ENCODE measurements at places on chromosomes 16 and 17. TPM values are rescaled to one million over a fixed set of nuclear protein-coding genes. Genes with fewer than 3 reads are reported as not detected.

DNA sequence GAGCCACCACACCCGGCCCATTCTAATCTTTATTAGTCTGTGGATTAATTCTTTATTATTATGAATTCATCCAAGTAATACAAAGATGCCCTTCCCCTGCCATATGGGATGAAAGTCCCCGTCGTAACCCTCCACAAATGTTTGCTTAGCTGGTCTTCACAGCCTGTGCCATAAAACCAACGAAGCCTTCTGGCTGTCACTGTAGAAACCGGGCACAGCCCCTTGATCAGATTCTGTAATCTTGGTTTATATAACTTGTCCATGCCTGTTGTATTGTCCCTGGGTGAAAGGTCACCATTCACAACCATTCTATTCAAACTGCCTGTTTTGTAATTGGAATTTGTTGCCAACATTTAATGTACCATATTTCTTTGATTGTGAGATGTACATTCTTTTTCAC lies 66.5 kb downstream of the ATP2C2 start:
- no peak for DNase-seq

DNA sequence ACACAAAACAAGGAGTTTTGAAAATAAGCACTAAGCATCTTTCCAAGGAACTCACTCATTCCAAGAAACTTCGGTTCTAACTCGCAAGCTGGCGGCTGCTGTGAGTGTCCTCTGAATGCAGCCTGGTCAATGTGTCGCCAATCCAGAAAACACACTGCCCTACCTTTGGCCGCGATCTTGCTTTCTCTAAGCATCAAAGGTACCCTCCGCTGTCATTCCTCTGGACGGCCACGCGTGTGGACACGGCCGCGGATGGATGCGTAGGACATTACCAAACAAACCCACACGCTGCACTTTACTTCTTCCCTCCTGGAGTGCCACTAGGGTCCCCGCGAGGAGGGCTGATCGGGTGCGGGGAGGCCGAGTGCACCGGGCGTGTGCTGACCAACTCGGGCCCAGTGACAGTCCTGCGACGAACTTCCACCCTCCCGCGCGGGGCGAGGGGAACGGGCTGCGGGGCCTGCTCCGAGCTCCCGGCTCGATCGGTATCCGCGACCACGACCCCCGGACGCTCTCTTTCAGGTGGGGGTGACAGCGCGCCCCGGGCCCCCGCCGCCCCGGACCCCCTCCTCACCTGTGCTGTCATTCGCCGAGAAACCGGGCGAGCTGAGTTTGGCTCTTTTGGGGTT lies 1.1 kb downstream of the CREBBP start:
- DNase-seq, result no peak

GRCh38 chr17:81427173-81428120 lies 32.2 kb downstream of the BAHCC1 start:
- DNase-seq, result no peak

DNA sequence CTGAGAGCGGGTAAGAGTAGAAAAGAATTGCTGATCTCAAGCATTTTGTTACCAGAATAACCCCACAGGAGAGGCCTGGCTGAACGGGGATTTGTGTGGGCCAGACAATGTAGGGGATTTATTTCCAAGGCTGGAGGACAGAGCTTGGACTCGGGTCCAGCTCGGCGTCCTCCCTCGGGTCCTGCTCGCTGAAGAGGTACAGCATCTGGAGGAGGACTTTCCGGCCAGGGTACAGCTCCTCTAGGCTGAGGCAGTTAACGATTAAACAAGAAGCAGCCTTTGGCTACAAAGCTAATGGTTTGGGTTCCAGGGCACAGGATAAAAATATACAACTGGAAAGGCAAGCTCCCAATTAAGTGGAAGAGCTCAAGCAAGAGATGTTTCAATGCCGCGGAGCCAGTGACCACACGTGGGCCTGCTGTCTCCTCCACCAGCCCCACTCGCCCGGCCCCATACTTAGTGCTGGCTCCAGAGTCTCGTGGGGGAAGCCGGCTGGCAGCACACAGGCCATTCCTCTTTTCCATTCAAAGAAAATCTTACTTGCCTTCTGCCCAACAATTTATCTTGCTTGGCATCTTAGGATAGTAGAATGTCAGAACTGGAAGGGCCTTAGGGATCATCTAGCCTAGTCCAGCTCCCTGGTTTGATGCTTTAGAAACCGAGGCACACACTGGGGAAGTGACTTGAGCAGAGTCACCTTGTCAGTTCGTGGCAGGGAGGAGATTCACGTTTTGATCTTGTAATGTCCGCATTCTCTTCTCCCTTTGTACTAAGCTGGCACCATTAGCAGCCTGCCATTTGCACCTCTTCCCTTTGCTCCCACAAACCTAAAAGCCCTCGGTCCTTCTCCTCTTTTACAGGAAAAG lies 85.9 kb upstream of the TBX2 start:
- no peak for DNase-seq

DNA sequence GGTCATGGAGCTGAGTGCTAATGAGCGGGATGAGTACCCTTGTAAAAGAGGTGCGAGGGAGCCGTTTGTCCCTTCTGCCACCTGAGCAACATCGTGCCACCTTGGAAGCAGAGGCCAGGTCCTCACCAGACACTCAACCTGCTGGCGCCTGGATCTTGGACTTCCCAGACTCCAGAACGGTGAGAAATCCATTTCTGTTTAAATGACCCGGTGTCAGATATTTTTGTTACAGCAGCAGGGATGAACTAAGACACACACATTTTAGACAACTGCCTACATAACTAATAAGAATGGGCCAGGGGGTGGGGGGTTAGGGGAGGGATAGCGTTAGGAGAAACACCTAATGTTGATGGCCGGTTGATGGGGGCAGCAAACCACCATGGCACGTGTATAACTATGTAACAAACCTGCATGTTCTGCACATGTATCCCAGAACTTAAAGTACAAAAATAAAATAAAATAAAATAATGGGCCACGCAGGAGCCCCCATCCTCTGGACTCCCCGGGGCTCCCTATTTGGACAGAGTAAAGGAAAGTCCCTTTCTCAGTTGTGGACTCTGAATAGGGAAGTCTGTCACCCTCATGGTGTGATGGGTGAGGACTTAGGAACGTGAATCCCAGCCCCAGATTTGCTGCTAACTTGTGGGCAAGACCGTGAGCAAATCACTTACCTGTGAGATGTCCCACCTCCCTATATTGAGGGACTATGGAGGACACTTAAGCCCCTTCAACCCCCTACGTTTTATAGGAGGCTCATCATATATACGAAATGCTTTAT lies 60.6 kb upstream of the DNAH17 start:
- no peak for DNase-seq

- DNase-seq, result no peak
Measured at GRCh38 chr16:85608515-85608885, 4.6 kb upstream of the GSE1 start.

- no peak for DNase-seq
Measured at GRCh38 chr16:51630076-51630475, 479.0 kb upstream of the SALL1 start.

DNA sequence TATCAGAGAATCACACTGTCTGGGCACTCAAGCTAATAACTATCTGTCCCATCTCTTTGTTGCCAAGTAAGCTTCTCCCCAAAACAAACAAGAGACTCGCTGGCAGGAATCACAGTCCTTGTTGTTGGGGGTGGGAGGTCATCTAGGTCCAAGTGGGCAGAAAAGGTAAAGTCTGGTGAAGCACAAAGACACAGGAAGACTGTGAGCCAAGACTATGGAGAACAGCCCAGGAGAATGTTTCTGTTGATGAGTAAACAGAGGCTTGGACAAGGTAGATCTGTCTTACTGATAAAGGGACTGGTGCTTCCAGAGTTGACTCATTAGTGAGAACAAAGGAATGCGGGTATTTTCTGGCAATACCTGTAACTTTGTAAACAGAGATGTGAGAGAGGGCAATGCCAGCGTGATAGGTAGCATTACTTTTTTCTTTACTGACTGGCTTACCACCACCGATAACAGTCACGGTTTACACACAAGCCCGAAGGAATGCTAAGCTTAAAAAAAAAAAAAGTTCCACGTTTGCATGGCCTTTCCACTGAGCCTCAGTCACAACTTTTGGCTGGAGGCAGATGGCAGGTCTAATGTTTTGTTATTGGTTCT lies 11.5 kb upstream of the MMD start:
- peak; percentile 95 for DNase-seq

GRCh38 chr16:89090182-89090630 lies 3.4 kb upstream of the ACSF3 start:
- no peak for DNase-seq

DNA sequence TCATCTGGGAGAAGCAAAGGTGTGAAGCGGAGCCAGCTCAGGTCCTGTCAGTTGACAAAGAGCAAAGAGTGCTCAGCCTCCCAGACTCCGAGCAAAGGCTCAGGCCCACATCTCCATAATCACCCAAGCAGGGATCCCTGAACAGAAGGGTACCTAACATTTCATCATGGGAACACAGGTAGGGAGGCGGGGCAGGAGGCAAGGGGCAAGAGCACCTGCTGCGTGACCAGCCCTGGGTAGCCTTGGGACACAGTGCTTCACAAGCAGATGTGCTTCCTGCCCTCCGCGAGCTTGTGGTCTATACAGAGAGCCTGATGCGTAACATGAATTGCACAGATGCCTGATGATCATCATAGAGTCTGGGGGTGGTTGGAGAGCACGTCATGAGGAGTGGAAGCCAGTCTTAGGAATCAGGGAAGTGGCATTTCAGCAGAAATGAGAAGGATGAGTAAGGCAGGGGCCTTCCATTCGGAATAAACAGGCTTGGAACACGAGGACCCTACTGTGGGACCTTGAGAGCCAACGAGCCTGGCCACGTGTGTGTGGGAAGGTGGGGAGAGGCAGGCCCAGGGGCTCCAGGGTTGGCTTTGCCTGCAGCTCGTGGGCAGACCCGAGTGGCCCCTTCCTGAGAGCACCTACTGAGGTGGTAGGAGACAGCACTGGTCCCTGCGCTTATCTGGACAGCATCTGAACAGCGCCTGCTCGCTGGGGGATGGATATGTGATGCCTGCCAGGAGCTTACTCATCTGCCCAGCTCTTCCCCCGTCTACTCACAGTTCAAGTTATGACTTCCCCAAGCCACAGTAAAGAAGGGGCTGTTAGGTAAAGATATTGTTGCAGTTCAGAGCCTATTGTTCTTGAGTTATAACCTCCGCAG lies 125.8 kb downstream of the CCDC182 start:
- DNase-seq, result no peak

- DNase-seq, result no peak
Measured at GRCh38 chr17:44914698-44915271, 515 bp downstream of the GFAP start.

DNA sequence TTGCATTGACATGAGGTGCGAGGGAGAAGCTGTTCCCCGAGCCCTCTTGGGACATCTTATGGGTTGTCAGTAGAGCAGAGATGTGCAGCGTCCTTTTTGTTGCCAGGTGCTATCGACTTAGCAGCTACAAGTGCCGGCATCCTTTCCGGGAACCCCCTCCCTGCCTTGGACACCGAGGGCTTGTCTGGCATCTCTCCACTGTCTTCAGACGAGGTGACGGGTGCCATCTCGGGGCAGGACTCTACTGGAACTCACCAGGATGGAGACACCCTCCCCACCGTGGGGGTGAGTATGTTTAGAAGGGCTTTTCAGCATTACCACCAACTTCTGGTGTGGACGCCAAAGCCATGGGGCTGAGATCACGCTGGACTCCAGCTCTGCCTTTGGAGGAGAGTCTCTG lies 11.8 kb upstream of the JPT2 start:
- no peak for DNase-seq

DNA sequence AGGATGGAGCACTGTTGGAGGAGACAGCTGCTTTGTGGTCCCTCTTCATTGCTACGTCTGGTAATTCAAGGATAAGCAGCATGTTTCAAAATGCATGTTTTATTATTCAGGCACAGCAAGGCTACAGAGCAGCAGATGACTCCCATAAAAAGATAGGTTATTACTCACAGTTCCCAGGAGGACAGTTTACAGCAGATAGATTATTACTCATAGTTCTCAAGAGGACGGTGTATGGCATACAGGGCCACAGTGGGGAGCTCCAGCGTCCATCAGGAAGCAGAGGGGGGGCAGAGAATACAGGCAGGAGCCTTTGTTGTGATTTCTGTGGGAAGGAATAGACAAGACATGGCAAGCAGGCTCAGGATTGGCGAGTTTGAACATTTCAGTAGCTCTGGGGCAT lies 72.9 kb downstream of the DNAH9 start:
- DNase-seq, result no peak

- DNase-seq, result no peak
Measured at GRCh38 chr17:81244358-81245023, 5.4 kb downstream of the NDUFAF8 start.

DNA sequence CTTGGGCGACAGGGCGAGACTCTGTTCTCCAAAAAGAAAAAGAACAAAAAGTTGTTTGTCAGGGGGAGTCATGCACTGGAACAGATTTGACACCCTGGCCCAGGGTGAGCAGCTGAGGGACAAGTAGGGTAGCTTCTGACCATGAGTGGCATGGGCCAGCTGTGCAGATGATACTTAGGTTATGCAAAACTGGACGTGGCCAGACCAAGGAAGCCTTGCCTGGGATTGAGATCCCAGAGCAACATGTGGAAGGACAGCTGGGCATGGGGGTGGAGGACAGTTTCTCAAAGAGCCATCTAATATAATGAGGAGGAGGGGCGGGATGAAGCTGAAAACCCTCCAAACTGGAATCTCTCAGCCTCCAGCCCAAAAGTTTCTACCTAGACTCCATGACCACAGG lies 19.6 kb upstream of the SLC35B1 start:
- DNase-seq, result no peak

DNA sequence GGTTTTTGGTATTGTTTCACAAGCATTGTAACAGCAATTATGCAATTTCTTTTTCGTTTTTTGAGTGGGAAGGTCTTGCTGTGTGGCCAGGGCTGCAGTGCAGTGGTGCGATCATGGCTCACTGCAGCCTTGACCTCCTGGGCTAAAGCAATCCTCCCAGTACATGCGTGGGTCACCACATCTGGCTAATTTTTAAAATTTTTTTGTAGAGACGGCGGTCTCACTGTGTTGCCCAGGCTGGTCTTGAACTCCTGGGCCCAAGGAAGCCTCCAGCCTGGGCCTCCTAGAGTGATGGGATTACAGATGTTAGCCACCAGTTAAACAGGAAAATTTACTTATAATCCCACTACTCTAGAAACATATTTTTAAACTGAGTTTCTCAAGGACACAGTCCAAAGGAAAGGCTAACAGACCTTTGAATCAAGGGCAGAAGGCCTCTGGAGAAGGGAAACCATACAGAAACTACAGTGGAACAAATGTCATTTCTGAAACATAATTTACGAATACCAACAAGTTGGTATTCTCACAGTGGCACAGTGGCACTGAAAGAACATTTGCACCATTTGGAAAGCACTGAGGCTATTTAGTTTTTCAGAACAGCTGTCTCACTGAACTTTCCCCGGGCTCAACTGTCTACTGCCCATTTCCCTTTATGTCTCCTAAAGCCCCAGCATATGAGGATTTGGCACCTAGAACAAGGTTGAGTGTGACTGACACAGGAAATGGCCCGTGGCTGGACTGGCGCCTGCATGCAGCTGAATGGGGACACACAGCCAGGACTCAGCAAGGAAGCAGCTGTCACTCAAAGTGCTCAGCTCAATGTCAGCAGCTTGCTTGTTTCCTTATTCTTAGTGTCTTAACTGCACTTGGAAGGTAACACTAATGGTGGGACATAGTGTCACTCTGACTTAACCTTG lies 2.8 kb upstream of the PRKAR1A start:
- DNase-seq, result peak; percentile 9

Gene RAB26
- 0.72 TPM for polyA plus RNA-seq

Gene CHRNE
- polyA plus RNA-seq, result 0.04 TPM

Gene FOXJ1
- 0.12 TPM for polyA plus RNA-seq

Gene C17orf50
- polyA plus RNA-seq, result not detected

Gene RRAD
- polyA plus RNA-seq, result 3.1 TPM

Gene KRT20
- not detected for polyA plus RNA-seq

Gene CSH1
- not detected for polyA plus RNA-seq

All from foreskin keratinocyte (primary cell).